ENCODE measurements at places on chromosomes 12 and 14.

DNA sequence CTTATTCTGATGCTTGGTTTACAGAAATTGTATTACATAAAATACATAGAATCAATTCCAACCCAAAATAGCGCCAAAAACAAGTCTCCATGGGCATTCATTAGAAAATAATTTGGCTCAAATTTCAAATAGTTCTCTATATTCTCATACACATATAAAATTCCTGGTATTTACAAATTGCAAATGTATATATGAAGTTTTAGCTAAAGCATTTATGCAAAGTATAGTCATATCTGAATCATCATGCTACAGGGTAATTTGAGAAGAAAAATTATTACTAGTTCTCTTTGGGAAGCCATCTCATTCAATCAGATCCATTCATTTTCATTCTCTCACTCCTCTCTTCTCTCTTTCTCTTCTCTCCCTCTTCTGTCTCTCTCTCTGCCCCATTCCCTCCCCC lies 257.8 kb downstream of the DPF3 start:
- DNase-seq = no peak

DNA sequence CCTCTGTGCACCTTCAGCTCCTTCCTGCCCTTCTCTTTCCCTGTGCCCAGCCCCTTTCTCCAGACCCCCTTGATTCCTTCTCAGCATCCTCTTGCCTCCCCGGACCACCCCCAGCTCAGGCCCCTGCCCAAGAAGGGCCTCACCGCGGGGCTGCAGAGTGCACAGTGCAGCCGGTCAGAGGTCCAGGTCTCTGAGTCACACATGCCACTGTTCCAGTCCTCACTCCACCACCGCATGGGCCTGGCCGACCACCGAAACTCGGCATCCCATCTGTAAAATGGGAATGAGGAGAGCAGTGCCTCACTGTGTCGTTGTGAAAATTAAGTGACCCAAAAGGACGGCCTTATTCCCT lies 13.3 kb downstream of the BDKRB1 start:
- DNase-seq = no peak

GRCh38 chr14:37179896-37180502 lies 7.6 kb upstream of the SLC25A21 start:
- DNase-seq = no peak

DNA sequence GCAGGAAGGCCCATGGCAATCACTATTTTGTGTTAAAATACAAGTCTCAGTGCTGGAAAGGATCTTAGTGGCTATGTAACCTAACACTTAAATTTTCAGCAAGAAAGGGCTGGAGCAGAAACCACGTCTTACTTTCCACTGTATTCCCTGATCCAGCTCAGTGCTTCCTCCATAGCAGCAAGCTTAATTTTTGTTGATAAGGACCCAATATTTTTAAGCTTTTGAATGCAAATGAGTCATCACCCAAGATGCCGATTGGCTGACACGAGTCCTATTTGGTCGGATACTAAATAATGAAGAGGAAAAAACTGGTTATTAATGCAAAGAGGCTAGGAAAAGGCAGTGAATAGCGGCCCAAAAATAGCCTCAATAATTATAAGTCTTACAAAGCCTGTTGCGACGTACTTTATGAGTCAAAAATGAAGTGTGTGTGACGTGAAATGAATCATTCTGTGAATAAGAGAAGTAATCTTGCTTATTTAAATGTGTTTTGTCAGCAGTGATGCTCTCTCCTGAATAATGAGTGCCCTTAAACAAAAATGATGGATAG lies 46.9 kb upstream of the IGF1 start:
- no peak for DNase-seq

- DNase-seq = no peak
These were observed 61.5 kb upstream of the PLEKHG7 start for GRCh38 chr12:92641291-92641690.

- no peak for DNase-seq
These were observed 27.8 kb upstream of the DLK1 start for GRCh38 chr14:100698666-100699448.

DNA sequence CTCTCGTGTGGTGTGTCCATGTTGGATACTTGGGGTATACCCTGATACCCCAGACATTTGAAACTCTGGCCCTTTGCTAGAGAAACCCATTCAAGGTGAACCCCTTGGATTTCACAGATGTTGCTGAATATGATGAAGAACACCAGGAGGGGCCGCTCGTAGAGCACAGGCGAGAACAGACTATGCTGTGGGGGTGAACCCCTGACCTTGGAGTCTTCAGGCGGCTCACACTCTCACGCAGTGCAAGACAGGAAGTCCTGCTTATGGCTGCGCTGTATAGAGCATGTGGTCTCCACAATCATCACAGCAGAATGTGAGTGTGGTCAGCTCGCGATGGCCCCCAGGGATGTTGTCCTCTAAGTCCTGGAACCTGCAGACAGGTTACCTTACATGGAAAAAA lies 60.4 kb downstream of the SLC15A4 start:
- DNase-seq = no peak

DNA sequence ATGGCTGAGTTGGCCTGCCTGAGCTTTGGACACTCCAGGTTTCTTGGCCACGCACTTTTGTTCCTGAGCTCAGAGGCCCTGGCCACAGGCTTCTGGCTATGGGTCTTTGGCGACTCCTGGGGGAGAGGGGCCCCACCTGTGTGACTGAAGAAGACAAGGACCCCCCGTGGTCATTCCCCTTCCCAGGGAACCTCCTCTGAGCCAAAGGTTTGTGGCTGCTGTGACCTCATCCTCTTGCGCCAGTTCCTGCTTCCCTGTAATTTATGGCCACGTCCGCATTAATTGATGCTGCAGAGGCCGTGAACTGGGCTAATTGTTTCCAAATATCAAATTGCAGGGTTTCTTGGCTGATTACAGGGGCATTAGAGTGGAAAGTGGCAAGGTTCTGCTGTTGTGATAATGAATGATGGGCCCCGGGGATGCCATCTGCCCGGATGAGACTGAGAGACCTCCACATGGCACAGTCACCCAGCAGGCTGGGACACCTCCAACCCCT lies 27.6 kb upstream of the NOS1 start:
- DNase-seq = no peak

- no peak for DNase-seq
These were observed 665.6 kb downstream of the C12orf50 start for GRCh38 chr12:87363497-87364084.

GRCh38 chr14:94174604-94175010 lies 485 bp downstream of the PPP4R4 start:
- no peak for DNase-seq

- DNase-seq = no peak
These were observed 19.3 kb downstream of the CPSF6 start for GRCh38 chr12:69258655-69259054.

- DNase-seq = no peak
These were observed 149.5 kb downstream of the SLC6A15 start for GRCh38 chr12:84763107-84763506.

DNA sequence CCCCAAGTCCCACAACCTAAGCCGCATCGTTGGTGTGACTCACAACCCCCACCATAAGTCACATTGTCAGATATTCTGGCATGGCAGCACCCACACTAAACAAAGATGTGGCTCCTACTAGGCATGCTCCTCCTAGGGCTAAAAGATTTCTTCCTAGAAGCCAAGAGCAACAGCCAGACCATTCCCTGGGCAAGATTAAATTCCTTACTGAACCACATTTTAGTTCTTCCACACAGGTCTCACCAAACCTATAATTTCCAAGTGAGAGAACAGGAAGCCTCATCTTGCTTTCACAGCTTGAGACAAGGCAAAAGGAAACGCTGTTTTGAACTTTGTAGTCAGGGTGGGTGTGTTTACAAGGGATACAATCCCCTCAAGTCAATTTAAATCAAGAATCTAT lies 632.8 kb downstream of the DIO2 start:
- no peak for DNase-seq

DNA sequence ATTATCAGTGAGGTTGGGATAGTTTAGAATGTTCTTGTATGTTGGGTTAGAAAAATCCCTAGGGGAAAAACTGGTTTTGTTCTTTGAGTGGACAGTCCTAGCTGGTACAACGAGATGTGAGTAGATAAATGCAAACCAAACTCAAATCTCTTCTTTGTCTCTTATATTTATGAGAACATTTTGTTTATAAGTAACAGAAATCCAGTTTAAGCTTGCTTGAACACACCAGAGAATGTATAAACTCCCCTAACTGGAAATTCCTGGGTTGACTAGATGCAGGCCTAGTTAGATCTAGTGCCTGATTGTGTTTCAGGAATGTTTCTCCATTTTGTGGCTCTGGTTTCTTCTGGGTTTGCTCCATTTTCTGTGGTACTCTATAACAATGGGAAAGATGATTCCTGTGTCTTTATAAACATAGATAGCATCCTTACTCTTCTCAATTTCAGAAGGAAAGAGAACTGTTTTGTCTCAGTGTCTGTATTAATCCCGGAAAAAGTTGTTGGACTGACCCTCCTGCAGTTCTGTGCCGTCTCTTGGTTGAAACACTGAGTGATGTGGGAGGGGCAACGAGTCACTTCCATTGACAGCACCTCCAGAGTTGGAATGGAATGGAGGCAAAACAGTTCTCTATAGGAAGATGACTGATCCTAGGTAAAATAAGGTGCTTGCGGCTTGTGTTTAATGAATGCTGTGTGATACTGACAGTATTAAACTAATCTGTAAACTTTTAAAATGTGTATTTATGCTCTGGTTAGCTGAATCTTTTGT lies 244.8 kb downstream of the TMTC2 start:
- no peak for DNase-seq

DNA sequence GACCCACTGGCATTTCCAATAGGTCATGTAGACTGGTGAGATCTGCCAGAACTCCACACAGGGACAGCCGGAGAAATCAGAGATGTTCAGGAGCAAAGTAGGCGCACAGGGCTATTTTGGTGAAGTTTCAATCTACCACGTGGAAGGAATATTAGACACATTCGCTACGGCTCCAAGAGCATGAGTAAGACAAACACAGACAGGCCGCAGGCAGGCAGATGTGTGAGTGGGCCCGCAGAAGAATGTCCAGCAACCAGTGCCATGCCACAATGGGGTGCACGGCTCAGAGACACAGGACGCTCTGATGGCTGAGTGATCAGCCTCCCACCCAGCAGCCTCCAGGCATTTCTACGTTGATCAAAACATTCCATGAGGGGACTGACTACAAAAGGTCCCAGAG lies 10.4 kb downstream of the SLC15A4 start:
- no peak for DNase-seq

DNA sequence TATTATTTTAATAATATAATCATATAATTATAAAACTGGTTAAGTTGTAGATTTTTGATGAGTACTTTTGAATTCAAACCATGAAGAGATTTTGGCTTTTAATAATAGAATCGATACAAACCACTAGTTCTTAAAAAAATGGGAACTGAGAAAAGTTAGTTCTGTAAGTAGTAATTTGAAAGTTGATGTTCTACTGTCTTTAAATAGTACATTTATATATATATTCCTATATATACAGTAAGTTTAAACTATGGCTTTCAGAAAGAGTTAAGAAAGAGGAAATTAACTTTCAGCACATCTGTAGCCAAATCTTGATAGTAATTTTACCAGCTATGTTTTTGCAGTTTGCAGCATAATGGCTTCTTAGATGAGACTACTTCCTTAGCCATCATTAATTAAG lies 7.8 kb downstream of the LRRK2 start:
- DNase-seq = no peak

GRCh38 chr14:101947577-101947903 lies 16.8 kb upstream of the DYNC1H1 start:
- DNase-seq = no peak

- no peak for DNase-seq
These were observed 71.7 kb downstream of the ANO2 start for GRCh38 chr12:5873281-5873919.

- no peak for DNase-seq
These were observed 138.7 kb downstream of the PHLDA1 start for GRCh38 chr12:75892731-75893408.

GRCh38 chr12:98127854-98128253 lies 387.5 kb upstream of the TMPO start:
- DNase-seq = no peak

GRCh38 chr12:84198294-84198946 lies 714.2 kb downstream of the SLC6A15 start:
- DNase-seq = no peak

- no peak for DNase-seq
These were observed 21.7 kb upstream of the GARIN2 start for GRCh38 chr14:67167420-67168109.

GRCh38 chr12:89033062-89033461 lies 319.2 kb downstream of the DUSP6 start:
- no peak for DNase-seq

DNA sequence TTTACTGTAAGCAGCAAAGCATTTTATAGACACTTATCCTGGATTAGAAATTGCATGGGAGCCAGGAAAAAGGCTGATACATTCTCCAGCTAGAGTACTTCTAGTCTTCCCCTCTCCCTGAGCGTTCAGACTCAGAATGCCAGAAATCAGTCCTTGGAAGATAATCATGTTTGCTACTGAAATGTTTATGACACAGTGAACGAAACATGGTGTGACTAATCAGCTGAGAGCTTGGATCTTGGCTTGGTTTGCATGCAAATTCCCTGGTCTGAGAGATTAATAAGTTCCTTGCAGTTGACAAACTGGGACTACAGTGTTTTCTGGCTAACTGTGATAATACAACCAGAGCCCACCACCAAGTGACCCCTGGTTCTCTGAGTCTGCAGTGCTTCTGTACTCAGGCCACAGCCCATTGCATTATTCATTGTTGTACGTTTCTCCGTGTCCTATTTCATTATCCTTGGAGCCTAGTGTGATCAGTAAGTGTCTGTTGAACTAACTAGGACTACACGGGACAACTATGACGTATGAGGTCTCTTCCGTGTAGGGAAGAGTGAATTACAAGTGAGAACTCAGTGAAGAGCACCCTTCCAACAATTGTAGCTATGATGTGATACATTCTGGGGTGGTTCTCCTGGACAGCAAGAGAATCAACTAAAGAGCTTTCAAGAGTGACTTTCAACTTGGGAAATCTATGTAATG lies 34.6 kb upstream of the EVL start:
- no peak for DNase-seq

- DNase-seq = no peak
These were observed 236.1 kb upstream of the G2E3 start for GRCh38 chr14:30322819-30323218.

GRCh38 chr12:117743761-117744160 lies 225.0 kb downstream of the KSR2 start:
- DNase-seq = no peak
